ENCODE measurements at places on chromosomes 12 and 14.

DNA sequence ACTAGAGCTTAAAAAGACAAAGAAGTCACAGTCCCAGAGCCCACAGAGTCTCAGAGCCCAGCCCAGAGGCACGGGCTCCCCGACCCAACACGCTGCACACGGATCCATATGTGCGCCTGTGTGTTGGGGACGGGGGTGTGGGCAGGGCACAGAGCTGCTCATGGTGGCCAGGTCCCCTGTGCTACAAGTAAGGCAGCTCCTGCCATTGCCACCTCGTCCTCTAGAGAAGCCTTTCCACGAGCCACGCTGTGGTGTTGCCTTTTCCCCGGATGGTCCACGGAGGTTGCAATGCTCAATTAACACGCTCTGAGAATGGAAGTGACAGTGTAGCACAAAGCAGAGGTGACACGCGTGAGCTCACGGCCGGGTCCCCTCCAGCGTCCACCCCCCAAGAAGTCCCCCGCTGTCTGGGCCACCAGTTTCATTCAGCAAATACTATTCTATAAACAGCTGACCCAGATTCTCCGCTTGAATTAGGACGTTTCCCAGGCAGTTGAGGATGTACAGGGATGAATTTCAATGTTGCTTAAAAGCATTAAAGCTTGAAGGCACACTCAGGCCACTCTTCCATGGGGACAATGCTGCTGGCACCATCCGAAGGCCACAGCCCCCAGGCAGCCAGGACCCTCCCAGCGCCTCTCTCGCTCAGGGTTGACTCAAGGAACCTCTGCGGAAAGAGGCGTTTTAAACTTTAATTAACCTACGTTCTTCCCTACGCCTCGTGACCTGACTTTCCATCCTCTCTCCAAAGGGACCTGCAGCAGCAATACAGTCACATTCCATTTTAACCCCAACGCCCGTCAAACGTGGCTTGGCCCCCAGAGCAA lies 22.7 kb upstream of the EIF5 start:
- no peak for DNase-seq

GRCh38 chr12:6336889-6337853 lies 4.7 kb downstream of the TNFRSF1A start:
- DNase-seq = no peak

- DNase-seq = no peak
These were observed 58.3 kb downstream of the TESPA1 start for GRCh38 chr12:54926246-54926645.

DNA sequence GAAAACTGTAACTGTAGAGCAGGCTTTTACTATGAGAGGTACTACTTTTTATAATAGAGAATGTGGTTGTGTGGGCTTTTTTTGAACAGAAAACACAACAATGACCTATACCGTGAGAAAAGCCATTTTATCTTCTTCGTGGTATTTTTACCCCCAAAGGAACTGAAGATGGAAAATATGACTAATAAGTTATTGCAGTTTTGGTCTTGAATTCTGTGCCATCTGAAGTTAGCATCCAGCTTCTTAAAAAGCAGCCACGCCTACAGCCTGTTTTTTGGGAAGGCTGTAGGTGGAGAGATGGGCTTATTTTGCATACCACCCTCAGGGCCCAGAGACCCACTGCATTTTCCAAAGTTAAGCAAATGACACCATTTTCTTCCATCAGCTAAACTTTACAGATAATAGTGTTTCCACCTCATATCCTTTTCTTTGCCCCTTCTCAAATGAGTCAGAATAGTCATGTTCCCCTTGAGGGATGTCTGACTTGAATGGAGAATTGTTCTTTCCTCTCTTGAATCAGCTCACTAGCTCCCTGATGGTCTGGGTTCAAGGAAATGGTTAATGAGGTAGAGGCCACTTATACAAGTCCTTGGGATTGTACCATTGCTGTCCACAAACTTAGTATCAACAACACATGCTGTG lies 53.0 kb downstream of the TBC1D30 start:
- DNase-seq = no peak

DNA sequence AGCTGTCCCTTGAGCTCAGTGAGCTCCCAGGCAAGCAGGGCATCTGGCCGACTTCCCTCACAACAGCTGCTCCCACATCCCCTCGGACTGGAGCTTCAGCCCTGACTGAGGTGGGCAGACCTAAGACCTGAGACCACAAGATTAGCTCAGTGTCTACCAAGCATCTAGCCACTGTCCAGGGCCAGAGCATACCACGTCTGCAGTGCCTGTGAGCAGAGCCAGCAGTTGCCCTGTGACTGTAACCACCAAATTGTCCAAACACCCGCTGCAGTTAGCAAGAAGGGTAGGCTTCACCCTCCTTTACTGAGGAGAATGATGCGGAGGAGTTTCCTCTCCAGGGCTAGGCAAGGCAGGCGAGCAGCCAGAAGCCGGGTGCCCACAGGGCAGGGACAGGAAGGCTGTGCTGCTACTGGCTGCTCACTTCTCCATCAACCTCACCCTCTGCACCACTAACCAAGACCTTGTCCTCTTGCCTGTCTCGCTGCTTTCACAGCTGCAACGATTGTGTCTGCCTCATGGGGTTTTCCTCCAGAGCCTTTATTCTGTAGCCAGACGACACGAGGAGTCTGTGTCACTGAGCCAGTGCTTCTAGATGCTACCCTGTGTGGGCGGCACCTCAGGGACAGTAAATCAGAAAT lies 53.9 kb downstream of the ANAPC7 start:
- no peak for DNase-seq
